ENCODE measurements at places on chromosomes 5 and 9.
A peak's percentile ranks its signal among the peaks of the same experiment; 100 is the strongest.

DNA sequence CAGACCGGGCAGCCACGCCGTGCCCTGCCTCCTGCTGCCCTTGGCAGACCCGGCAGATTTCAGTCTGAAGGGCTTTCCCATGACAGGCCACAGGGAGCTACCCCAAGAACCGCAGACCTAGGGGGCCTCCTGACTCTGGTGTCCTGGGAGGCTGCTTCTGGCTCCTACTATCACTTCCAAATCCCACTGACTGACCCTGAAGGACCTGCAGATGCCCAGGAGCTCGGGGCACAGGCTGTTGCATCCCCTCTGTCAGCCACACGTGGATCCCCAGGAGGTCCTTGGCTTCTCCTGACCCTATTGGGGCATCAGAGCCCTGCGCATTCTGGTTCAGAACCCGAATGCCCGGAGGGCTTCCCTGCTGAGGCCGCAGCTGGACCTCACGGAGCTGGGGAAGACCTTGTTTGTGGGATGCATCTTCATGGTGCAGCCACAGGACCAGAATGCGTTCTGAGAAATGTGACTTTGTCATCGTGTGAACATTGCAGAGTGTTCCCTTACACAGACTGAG lies 81.3 kb upstream of the IRX4 start:
- no peak for DNase-seq

GRCh38 chr9:9229269-9229668 lies 1383.5 kb downstream of the PTPRD start:
- no peak for DNase-seq

DNA sequence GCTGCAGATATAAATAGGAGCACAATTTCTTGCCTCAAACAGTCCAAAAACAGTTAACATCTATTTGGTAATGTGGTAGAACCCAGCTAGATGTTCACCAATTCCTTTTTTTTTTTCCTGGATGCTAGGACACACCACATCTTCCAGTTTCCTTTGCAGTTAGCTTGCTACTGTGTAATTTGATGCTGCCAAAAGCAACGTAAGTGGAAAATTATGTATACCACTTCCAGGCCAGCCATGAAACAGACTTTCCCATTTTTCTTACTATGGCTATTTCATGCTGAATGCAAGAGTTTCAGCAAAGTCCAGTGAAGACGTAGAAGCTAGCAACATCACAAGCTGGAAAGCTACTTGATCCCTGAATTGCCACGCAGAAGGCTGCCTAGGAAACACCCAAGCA lies 667.2 kb downstream of the TLE1 start:
- no peak for DNase-seq

DNA sequence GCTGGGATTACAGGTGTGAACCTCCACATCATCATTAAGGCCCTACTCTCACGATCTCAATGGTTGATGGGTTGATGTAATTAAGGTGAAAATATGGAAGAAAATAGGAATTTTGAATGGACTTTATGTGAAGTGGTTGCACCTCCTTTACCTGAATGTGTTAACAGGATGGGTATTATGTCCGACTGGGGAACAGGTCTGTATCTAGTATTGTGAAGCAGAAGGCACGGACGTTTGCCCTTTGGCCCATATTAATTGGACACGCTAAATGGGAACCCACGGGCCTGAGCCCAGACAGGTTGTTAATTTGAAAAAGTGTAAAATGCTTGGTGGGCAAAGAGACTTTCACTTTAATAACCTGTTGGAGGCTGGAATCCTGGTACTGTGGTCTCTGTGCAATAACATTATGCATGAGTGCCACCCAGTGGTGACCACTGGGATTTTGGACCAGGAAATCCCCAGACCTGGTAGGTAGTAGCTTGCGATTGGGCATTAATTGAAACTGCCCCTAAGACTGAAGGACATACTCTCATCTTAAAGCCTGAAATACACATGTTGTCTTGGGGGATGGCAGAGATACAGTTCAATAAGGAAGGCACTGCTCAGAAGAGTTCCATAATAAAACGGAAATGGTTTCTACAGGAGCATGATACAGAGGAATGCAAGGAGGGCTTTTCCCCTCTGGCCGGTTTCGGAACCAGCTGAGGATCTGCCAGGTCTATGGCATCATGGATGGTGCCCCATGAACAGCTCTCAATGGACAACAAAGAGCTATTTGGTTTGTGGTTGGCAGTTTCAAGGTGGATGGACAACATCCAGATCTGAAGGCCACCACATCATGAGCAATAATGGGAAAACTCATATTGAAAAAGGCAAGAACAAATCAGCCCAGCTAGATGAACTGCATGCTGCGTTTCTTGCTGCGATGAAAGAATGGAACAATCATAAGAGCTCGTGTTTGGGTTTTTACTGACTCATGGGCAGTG lies 26.2 kb upstream of the BICD2 start:
- DNase-seq: no peak

DNA sequence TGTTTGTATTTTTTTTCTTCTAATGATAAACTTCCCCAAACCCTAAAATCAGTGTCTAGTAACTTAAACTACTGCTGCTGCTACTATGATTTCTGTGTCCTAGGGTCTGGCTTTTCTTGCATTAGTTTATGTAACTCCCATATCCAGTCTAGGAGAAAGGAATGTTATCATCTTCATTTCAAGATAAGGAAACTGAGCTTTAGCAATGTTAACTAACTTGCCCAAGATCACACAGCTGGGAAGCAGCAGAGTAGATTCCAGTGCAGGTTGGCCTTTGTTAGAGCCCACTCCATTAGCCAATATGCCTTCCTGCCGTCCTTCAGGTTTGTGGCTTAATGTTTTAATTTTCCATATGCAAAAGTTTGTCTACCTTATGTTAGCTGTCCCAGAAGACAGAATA lies 10.4 kb downstream of the TMEM171 start:
- DNase-seq: no peak

DNA sequence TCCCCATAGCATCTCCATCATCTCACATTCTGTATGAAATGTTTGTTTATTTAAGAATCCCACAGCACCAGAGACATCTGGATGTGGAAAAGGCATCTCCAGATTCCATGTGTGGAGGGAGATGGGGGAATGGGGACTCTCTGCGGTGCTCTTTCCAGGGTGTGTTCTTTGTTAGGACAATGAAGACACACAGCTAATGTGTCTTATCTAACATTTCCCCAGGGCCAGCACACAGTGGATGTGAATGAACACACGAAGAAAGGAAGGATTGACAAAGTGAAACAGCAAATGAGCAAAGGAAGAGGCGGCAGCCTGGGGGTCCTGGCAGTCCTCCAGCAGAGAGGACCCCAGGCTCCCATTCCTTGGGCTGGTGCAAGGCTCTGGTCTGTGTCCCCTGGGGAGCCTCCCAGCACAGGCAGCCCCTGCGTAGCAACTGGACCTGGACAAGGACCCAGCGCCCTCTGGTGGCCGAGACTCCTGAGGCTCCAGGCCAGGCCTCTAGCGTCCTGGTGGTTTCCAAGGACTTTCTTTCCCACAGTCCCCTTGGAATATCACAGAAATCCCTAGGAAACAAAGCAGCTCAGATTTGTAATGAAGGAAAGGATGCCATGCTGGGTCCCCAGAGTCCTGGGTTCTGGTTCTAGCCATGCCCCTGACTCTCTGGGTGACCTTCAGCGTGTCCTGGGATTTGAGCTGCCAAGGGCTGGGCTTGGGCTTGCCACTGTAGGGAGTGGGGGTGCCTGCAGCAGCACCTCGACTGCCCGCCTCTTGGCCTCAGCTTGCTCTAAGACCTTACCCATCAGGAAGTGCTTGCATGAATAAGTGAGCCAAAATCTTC lies 3.5 kb upstream of the PDLIM7 start:
- DNase-seq: peak; percentile 91

DNA sequence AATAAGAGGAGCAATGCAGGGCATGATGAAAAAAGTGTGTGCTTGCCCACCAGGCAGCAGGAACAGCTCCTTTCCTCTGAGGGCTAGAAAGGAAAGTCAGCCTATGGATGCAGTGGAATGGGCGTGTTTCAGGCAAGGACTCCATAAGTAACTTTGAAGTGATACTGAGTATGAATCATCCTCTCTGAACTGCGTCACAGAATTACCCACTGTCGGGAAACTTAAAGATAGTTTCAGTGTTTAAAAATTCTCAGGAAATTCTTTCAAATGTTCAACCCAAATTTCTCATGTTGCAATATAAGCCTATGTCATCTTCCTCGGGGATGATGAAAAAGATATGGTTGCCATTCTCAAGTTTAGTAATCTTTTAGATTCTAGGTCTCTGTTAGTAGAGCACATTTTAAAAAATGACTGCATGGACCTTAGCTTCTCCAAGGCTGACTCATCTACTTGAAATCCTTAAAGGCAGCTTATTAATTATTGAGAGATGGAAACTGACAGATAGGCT lies 27.7 kb downstream of the PTCD2 start:
- no peak for DNase-seq

GRCh38 chr9:94867281-94867841 lies 140.9 kb downstream of the AOPEP start:
- DNase-seq: peak; percentile 89

DNA sequence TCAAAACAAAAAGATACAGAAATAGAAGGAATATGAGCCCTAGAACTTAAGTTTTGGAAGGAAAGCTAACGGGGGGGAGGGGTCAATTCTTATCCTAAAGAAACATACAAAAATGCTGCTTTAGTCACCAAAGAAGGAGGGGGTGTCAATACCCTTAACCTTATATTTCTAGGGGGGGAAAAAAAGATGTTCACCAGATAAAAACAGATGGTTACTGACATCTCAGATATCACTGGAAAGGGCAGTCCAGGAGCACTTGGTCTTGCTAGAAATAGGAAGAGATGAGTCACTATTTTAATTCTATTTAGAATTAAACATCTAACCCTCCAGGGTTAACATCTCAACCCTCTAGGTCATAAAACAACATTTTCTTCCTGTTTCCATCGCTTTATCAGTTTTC lies 1.7 kb downstream of the DIAPH1 start:
- no peak for DNase-seq

- DNase-seq: no peak
Observed at GRCh38 chr5:33490071-33490665, 49.4 kb downstream of the TARS1 start.

- DNase-seq: no peak
Observed at GRCh38 chr5:170917113-170917512, 55.3 kb downstream of the RANBP17 start.

GRCh38 chr5:139964994-139965565 lies 78.0 kb downstream of the NRG2 start:
- peak; percentile 22 for DNase-seq

DNA sequence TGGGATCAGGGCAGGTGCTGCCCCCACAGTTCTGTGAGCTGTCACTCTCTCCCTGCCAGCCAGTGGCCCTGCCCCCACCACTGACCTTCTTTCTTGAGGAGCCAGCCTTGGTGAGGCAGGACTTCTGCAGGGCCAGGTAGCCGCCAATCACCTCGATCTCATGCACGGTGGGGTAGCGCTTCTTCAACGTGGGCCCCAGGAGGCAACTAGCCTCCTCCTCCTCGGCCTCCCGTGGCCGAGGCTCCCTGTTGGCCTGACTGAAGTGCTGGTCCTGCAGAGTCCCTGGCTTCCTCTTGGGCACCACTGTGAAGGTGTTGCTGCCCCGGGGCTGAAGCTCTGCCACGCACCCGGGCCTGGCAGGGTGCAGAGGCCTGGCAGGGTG lies 1.6 kb downstream of the TPRN start:
- DNase-seq: peak; percentile 61

DNA sequence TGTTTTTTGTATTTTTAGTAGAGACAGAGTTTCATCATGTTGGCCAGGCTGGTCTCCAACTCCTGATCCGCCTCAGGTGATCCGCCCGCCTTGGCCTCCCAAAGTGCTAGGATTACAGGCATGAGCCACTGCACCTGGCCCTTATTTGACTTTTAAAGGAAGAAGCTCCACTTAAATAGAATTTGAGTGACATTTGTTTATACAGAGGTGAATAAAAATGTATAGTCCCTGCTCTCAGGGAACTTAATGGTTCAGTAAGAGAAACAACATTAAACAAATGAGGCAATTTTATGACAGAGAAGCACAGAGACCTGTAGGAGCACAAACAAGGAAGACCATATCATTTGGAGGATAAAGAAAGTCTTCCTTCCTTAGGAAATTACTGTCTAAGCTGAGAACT lies 65.7 kb downstream of the C9orf152 start:
- DNase-seq: no peak

DNA sequence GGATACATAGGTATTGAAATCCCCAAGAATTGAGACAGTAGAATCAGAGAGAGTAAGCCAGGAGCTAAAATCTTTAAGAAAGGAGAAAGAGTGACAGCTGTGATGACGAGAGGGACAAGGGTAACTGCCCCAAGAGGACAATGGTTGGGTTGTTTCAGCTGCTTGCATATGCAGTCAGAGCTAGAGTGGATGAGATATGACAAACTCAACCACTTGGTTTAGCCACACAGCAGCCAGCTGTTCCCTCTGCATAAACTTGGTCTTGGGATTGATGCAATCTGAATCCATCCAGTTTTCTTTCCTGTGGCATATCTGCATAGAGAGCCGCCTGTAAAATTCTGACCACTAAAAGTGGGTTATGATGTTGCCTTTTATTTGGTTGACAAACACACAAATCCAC lies 100.7 kb downstream of the ZNF622 start:
- DNase-seq: no peak

GRCh38 chr9:16371306-16371705 lies 499.2 kb downstream of the BNC2 start:
- no peak for DNase-seq

GRCh38 chr9:128149001-128149701 lies at the start of gene LCN2:
LCN2 (plus strand) TSS chr9:128149453; CDS start chr9:128149526, 73 bp downstream.
- peak; percentile 82 for DNase-seq

GRCh38 chr5:8258801-8259200 lies 389.9 kb downstream of the MTRR start:
- DNase-seq: no peak

- DNase-seq: no peak
Observed at GRCh38 chr5:102545175-102545574, 46.4 kb upstream of the SLCO6A1 start.

GRCh38 chr5:61622156-61622555 lies 290.1 kb downstream of the ZSWIM6 start:
- DNase-seq: no peak

DNA sequence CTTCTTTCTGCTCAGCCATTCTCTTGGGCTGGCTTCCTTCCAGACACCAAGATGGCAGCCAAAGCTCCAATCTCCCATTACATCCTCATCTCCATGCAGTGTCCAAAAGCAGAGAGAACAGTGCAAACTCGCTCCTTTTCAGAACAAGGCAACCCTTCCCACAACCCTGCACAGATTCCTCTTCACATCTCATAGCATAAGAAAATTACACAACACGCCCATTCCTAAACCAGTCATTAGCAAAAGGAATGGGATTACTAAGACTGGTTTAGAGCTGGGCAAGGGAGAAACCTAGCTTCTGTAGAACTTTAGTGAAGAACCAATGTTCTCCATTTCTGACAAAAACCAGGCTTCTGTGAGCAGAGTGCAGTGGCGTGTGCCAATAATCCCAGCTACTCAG lies 51.5 kb upstream of the CTNNA1 start:
- no peak for DNase-seq

- DNase-seq: no peak
Observed at GRCh38 chr5:59553992-59554391, 339.5 kb downstream of the PDE4D start.

- DNase-seq: no peak
Observed at GRCh38 chr5:105754056-105754455, 1916.7 kb downstream of the EFNA5 start.

DNA sequence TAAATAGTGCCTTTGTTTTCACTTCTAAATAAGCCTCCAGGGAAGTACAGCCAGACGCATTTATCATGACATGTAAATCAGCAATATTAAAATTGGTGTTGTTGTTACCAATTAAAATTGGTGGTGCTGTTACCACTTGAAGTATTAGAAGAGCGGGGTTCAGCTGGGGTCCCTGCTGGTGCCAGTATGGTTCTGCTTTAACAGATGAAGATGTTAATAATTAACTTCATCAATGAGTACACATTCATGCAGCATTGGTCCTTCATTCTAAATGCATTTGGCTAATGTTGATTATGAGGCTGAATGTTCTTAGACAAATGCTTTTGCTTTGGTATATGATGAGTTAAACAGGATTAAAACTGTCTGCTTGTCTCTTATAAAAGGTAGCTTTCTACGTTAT lies 67.6 kb upstream of the TMC1 start:
- no peak for DNase-seq

Data from upper lobe of left lung (tissue), 6 donors.